ENCODE measurements at places on chromosomes 3 and 15.

- no peak for DNase-seq
These were observed 40.6 kb upstream of the RBMS3 start for GRCh38 chr3:29240248-29240647.

DNA sequence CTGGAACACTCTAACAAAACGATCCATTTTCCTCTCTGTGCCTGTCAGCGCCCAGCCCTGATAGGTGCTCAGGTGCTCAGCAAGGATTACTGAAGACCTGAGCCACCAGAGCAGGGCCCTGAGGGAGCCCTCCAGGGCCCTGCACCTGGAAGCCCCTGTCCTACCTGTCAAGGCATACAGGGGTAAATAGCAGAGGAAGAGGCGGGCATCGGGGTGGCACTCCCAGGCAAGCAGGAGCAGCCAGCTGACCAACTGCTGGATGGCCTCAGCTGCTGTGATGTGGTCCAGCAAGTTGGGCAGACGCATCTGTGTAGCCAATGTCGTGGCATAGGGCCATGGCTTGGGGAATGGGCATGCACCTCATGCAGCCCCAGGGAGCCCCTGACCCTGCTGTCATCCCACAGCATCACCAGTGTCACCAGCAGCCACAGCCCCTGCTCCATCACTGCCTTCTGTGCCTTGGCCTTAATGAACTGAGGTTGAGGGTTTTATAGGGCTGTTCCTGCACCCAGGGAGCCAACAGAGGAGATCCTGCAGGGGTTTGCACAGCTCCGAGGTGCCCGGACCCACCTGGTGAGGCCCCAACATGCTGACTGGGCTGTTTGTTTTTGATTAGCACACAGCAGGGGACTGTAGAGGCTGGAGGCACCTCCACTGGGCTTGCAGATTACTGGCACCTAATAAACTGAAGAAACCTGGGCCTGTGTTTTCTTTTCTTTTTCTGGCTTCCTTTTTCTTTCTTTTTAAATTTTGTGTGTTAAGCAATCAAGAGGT, 7.9 kb upstream of the WDR6 start:
- DNase-seq, result no peak

DNA sequence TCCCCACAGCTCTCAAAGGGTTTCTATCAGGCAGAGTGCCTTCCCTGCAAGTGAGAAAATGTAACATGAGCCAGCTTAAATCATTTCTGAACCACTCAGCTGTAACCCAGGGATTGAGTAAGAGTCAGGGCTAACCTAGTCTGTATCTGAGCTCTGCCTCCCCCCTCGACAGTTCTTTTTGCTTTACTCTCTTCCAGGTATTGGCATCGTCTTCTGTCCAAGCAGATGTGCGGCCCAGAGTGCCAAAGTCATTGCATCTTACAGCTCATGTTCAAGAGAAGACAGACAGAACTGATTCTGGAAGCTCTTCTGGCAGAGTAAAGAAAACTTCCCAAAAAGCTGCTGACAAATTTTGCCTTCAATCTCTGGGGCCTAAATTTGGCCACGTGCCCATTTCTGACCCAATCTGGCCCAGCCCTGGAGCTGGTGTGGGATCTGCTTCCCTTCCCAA, 74.8 kb downstream of the ABHD5 start:
- no peak for DNase-seq

GRCh38 chr15:85489773-85490493, 109.5 kb downstream of the AKAP13 start:
- DNase-seq, result no peak

GRCh38 chr15:85694091-85694490, 100.6 kb downstream of the KLHL25 start:
- no peak for DNase-seq

- no peak for DNase-seq
These were observed 2.5 kb downstream of the RBM15B start for GRCh38 chr3:51393564-51393963.

GRCh38 chr15:55270291-55270690, 19.3 kb downstream of the RAB27A start:
- DNase-seq, result no peak
